ENCODE measurements at places on chromosomes 2 and 18.

- no peak for DNase-seq
Measured at GRCh38 chr18:57775937-57776336, 27.2 kb downstream of the ATP8B1 start.

GRCh38 chr2:199462347-199462955 lies 4.7 kb upstream of the SATB2 start:
- no peak for DNase-seq

- DNase-seq, result no peak
Measured at GRCh38 chr2:152175012-152175367, 573 bp downstream of the STAM2 start.

DNA sequence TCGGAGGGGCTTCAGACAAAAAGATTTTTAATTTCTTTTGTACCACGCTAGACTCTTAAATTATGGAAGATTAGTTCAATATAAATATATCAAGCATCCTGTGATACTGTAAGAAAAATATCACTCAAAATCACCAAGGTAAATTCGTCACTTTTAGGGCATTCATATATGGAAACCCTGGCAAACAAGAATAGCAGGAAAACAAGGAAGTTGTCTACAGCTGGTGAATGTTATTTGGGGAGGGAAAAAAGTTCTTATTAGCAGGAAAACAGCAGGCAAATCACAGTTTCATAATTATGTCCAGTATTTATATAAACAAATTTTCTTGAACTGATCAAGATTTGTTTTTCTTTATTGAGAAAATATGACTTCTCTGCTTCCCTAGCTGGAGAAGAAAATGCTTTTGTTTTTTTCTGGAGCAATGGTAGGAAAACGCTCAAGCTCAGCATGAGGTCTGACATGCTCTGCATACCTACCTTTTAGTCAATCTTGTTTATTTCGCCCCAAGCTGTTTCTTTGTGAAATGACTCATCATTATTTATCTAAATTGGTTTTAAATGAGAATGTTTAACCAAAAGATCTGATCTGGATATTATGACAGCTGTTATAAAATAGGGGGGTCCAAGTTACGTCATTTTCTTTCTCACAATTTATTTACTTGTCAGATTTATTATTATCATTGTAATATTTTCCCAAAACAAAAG lies 14.7 kb downstream of the LINC00305 start:
- DNase-seq, result no peak

DNA sequence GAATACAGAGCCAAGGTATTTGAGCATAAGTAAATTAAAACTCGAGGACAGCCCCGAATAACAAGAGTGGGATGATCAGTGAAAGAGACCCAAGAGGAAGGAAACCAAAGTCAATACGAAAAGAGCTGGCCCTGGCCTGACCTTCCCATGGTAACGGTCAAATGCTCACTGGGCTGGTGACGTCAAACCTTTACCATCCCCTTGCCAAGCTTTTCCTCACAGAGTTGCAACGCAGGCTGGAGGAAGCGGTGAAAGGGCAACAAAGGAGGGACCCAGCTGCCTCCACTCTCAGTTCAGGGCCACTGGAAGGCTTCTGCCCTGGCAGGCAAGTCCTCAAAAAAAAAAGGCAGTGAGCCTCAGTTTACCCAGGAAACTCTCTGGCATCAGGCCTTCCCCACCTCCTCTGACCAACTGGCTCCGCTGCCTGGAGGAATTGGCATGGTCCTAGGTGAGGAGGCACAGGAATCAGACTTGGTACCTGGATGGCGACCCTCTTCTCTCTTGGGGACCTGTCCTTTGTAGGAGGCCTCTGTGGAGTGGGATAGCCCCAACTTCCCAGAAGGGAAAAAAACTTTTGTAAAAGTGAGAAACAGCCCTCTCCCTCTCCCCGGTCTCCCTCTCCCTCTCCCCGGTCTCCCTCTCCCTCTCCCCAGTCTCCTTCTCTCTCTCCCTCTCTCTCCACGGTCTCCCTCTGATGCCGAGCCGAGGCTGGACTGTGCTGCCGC lies 212.4 kb downstream of the ANAPC1 start:
- no peak for DNase-seq

DNA sequence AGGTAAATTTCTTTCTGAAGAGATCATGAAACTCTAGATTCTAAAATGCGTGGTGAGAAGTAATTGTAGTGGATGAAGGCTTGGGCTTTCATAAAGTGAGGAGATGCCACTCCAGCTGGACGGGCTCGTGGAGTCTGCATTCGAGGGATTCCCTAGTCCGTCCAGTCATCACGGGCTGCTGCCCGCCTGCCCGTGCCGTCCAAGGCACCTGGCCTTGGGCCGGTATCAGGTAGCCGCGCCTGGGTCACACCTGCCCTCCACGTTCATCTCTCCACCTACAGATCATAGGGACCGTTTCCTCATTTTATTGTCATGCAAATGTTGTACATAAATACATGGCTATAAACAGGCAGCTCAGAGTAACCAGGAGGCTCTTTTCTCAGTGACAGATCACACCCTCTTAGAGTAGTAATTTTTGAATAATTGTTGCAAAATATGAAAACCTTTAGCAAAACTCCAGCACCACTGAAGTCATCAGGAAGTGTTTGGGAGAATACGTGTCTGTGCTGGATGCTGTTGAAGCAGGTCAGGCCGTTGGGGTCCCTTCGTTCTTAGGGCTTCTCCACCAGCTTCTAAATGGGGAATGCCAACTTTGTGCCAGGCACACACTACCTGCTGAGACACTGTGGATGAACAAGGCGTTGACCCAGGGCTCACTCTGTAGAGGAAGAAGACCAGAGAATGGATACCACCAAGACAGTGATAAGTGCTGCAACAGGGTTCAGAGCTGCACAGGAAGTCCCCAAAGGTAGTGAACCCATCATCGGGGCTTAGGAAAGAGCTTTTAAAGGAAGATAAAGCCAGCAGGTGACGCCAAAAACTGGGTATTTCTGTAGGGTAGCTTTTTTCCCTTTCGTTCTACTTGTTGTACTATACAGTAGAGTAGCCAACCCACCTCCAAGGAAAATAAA lies 112.5 kb downstream of the FAM210A start:
- DNase-seq, result no peak

DNA sequence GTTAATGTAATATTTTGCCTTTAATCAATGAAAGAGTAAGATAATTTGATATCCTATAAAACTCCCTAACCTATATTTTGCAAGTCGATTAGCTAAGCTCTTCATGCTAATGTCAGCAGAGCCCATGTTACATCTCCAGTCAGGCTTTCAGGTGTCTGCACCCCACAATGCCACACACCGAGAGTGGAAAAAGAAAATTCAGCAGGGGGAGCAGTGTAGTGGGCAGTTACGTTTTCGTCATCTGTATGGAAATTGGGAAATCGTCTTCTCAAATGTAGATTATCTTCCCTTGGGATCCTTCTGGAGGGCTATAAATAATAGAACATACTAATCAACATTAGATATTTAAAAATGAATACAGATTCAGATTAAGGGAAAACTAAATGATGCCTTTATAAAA lies 66.3 kb downstream of the BCL11A start:
- DNase-seq, result no peak

- DNase-seq, result no peak
Measured at GRCh38 chr2:231581328-231581727, 11.3 kb upstream of the TEX44 start.

DNA sequence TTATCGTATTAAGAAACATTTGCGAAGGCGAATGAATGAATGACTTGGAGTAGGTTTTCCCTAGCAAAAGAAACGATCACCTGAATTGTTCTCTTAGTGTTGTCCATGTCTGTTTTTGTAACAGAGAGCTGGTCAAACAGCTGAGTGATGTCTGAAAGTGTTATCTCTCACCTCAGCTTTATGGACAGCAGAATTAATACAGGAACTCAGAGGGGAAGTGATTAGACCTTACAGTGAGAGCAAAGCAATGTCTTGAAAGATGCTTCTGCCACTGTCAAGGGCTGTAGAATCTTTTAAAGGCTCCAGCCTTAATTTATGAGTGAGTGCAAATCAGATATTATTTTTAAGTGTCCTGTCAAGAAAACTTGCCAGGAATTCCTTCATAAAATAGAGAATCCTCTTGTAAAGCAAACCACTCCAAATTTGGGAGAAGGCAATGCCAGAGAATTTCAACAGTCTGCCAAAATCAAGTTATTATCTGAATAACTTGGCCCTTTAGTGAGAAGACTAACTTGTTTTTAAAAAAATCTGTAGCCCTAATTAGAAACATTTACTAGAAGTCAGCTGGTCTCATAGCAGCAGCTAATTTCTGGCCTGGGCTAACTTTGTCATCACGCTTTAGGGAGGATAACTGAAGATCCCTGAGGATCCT lies 60.7 kb downstream of the CDC42EP3 start:
- DNase-seq, result no peak

GRCh38 chr2:41972819-41973218 lies 75.0 kb upstream of the PKDCC start:
- no peak for DNase-seq

GRCh38 chr2:137886083-137886831 lies 78.0 kb upstream of the HNMT start:
- DNase-seq, result no peak

- DNase-seq, result no peak
Measured at GRCh38 chr2:80621656-80622055, 317.1 kb upstream of the LRRTM1 start.

DNA sequence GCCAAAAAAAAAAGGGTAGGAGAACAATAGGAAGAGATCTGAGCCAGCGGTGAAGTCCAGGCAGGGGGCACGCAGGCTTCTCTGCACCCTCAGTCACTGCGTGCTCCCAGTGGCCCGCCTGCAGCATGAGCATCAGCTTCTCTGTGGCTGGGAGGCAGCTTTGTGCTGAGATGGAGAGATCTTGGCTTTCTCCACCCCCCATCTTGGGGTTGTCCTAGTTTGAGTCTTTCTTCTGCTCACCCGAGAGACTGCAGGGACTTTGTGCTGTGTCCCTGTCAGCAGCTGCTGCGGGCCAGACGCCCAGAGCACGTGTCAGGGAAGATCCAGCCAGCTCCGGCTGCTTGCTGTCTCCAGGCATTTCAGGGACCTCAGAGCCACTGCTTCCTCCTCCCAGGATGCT lies 20.3 kb downstream of the TRAPPC12 start:
- DNase-seq, result no peak

- DNase-seq, result no peak
Measured at GRCh38 chr18:47680488-47680887, 250.0 kb downstream of the SMAD2 start.

DNA sequence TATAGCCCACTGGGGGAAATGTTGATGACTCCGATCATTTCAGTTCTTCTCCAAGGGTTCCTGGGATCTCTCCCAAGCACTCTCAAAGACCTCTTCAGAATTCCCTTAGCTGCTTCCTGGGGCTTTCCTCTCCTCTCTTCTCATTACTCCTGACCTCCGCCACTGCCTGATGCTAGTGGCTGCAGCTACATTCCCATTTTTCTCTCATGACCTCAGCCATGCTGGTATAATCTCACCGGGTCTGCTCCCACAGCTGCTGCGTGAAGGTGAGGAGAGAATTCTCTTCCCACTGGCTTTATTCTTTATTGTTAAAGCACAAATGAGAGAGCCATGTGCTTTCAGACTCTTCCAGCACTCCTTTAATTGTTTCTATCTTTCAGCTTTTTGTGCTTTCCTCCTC lies 312.0 kb upstream of the ETAA1 start:
- DNase-seq, result no peak

DNA sequence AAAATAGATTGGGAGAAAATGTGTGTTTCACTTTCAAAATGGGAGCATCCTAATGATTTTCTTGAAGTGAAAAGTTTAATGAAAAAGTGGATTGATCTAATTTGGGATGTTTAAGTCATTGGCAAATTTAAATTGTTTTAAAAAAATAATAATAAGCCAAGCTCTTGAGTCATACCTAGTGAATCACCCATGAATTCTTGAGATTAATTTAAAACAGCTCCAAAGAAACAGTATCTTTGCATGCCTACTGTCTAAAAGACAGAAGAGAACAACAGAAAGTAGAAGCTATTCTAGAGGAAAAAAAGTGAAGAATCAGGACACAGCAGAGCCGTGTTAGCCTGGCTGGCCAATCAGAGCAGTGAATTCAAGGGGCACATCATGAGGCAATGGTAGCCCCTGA lies 7.7 kb downstream of the ACVR1C start:
- no peak for DNase-seq

DNA sequence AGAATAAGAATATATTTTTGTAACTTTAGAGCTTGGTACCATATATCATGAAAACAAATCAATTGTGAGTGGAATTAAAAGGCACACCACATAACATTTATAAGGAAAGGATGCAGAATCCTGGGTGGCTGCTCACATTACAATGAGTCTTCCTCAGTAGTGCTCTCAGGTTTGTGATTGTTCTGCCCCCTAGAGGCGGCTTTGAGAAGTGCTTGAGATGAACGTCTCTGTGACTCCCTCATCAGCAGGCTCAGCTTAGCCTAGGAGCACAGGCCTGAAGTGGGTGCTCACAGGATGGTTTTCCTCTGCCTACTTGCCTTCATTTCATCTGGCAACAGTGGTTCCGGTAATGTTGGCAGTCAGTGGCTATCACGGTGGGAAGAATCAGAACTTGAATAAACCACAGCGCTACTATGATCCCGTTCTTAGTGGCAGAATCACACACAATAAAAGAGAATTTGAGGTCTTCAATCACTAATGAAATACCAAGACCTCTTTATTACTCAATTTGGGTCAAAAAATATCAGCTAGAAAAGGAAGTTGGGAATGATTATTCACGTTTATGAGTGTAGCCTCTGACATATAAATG lies 38.1 kb upstream of the B4GALT6 start:
- DNase-seq, result peak; percentile 67

GRCh38 chr2:218074031-218074430 lies 5.0 kb downstream of the RUFY4 start:
- peak; percentile 43 for DNase-seq

- no peak for DNase-seq
Measured at GRCh38 chr2:167196461-167197252, 308.4 kb downstream of the XIRP2 start.

GRCh38 chr2:237653776-237654558 lies 26.6 kb downstream of the LRRFIP1 start:
- no peak for DNase-seq

DNA sequence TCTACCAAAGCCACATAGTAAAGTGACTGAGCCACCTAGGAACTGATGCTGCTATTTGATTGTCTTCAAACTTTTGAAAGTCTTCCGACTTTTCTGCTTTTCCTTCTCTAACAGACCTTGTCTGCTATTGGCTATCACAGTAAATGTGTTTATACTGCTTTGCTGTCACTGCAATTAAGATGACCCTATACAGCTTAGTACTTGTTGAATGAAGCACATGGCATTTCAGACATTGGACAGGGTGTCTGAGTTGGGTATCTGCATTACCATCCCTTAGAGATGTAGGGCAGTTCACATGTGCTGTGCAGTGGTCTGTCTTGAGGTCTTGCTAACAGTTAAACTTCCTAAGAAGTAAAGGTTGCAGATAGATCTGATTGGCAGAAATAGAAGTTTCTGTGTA lies 3.6 kb downstream of the WDR43 start:
- DNase-seq, result no peak

GRCh38 chr2:209519271-209519670 lies 95.4 kb downstream of the MAP2 start:
- no peak for DNase-seq

DNA sequence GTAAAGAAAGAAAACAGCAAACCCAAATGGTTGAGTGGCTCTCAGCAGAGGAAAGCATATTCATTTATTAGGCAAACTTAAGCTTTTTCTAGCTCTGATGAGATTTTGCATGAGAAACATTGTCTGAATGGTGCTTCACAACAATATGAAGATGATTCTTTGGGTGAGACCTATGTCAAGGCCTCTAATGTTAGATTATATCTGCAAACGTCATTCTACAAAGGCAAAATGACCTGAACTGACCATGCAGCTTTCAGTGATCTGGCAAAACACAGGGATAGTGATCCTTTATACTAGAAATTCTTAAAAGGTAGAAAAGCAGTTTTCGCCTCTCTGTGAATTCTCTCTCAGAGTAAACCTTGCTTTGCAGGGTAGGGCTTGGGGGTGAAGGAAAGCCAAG lies 11.7 kb downstream of the RHBDD1 start:
- DNase-seq, result no peak
